Inflammatory macrophage (primary cell): ENCODE measurements at places on chromosomes 5 and 9.

DNA sequence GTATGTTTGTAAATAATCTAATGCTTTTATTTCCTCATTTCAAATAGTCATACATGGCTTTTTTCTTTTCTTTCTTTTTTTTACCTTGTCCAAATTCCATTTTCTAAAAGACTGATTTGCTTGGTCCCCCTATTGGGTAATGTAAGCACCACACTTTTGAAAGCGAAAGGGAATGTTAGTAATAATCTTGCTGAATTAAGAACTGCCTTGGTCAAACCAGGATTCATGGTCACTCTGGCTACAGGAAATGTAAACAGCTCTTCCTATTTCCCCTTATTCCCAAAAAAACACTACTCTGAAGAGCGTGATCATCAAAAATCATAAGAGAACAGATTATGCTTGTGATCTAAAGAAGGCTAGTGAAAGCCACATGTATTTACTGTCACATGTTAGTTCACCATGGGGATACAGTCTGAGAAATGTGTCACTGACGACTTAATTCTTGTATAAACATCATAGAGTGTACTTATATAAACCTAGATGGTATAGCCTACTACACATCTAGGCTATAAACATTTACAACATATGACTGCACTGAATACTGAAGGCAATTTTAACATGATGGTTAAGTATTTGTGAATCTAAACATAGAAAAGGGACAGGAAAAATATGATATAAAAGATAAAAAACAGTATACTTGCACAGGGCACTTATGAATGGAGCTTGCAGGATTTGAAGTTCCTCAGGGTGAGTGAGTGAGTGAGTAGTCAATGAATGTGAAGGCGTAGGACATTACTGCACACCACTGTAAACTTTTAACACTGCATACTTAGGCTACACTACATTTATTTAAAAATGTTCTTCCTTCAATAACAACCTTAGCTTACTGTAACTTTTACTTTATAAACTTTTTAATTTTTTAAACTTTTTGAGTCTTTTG is 75.3 kb downstream of the HMGCR start:
- no peak for DNase-seq

DNA sequence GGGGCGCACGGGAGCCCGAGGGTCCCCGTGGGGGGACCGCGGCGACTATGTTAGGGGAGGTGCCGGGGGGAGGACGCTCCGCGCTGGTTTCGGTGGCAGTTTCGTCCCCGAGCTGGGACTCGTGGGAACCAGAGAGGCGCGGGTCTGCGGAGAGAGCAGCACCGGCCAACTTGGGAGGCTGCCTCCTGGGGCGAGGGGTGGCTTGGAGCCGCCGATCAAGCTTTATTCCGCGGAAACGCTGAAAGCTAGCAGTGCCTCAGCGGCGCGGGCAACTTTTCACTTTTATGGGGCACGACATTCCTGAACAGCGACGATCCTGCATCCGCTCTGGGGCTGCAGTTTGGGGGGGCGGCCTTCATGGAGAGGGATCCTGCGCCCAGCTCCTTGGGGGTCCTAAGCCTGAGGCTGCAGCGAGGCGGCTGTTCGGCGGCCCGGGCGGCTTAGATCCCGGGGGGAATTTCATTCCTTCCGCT is 369 bp downstream of the OCLN start:
- DNase-seq: no peak

GRCh38 chr5:148205865-148206264 is 3.0 kb downstream of the SPINK6 start:
- DNase-seq: no peak

DNA sequence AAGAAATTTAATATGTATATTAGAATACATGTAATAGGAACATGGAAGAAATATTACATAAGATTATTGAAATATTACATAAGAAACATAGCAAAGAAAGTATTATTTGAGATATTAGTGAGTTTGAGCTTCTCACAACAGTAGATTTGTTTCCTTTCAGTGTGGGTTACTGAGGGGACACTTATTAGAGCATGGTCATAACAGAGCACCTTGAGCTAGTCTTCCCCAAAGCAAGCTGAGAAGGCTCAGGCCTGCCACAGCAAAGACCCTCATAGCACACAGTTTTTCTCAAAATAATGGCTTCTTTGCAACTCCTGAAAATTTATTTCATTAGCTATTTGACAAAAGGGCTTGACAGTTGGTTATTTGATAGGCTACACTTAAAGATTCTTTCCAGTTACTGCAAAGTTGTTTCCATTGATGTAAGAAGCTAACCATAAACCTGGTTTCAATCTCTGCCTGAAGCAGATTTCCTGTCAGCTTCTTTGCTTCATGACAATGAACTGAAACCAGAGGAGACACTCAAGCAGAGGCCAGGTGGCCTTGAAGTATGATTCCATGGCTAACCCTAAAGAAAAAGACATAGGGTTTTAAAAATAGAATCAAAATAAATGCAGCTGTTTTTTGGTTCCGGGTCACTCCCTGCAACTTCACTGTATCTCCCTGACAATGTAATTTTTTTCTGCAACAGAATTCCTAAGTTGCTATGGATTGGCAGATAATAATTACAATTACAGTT is 68.6 kb downstream of the ERMP1 start:
- no peak for DNase-seq

DNA sequence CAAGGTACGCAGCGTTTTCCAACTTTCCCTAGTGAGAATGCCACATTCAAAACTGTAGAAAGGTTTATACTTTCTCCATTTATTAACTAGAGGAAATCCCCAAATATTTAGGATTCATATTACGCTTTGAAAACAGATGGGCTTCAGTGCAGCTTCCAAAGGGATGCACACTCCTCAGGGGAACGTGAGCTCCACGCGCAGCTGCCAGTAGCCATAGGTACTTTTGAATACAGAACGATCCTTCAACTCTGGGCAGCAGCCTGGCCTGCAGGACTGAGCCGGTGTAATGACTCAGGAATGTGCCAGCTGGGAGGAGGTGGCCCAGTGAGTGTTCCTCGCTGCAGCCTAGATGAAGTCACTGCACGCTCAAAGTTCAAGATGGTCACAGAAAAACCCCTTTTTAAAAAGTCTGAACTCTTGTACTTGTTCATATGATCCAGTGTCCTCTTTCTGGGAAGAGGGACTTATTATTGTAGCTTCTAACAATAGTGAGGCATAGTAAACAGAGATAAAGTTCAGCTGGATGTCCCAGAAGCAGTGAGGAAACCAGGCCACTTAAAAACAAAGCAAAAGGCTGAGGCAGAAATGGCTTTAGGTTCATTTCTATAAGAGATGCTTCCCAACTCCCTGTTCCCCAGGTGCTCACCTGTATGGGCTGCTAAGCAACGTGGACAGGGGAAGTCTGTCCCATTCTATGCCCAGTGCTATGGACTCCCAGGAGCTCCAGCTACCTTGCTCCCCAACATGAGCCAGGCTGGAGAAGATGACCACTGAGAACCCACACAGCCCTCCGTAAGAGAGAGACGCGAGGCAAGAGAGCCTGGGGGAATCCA is 130.0 kb downstream of the LHFPL2 start:
- no peak for DNase-seq

GRCh38 chr5:14959399-14960119 is 88.0 kb upstream of the ANKH start:
- no peak for DNase-seq

GRCh38 chr9:129852579-129852978 is 17.3 kb downstream of the USP20 start:
- no peak for DNase-seq

- DNase-seq: no peak
Measured at GRCh38 chr5:171149772-171150171, 159.3 kb upstream of the TLX3 start.

DNA sequence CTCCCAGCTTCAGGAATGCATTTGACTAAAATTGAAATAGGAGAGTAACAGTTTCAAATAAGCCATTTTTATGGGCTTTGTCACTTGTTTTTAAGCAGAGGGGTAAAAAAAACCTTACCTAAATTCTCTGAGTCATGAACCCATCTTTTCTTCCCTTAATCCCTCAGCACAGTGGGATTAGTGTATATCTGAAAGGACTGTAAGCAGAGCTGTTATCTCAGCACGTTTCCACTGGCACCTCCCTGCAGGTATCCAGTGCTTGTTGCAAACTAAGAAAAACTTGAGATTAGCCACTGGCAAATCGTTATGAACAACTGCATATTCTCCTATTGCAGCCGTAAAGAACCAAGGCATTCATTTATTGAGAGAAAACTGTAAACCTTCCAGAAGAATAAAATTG is 872.7 kb downstream of the EFNA5 start:
- DNase-seq: no peak

DNA sequence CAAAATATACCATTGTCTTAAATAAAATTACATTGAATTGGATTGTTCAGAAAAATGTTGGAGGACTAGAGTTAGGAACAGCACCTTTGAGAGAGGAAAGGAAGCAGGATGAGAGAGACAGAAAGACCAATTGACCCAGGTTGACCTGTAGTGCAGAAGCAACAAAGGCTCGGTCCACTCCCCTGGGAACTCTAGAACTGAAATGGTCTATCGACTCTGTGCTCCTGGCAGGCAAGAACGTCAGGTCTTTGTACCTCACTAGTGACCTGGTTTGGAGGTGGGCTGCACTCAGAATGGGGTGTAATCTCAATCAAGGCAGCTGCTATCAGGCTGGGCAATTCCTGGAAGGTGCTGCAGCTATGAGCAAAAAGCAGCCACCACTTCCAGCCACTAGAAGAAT is 110.8 kb downstream of the FAM174A start:
- DNase-seq: no peak

- DNase-seq: no peak
Measured at GRCh38 chr9:34549407-34549732, 26.6 kb upstream of the ENHO start.

- no peak for DNase-seq
Measured at GRCh38 chr5:93677359-93677891, 64.0 kb downstream of the POU5F2 start.

- DNase-seq: no peak
Measured at GRCh38 chr9:104256031-104256695, 162.1 kb downstream of the SMC2 start.

DNA sequence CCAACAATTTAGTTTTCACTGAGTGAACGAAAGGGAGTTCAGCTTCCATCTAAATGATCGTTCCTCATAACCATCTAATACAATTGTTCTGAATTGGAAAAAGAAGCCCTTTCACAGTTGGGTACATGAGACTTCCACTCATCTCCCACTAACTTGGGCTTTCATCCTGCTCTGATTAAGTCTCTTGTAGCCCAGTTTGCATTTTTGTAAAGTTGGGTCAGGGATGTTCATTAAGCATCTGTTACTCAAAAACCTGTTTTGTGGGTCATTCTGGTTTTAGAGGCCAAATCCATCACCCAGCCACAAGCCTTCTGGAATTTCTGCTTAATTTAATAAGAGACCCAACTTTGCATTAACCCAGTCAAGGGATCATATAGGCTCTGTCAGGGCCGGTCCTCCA is 385.3 kb downstream of the BNC2 start:
- DNase-seq: no peak

DNA sequence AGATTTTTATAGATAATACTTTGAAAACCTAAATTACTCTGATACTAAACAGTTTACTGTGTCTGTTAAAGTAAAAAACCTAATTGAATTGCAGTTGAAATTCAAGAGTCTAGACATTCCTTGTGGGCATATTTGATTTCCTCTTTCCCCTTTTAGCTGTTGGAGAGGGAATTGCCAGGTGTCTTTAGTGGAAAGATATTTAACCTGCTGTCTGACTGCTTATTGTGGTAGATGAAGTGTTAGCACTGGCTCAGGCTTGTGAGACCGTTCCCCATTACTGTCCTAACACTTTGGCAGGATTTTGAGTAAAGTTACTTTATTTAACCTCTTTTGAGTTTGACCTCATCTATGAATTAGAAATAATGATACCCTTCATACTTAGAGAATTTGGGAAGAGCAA is 16.4 kb downstream of the MAP3K1 start:
- DNase-seq: no peak

DNA sequence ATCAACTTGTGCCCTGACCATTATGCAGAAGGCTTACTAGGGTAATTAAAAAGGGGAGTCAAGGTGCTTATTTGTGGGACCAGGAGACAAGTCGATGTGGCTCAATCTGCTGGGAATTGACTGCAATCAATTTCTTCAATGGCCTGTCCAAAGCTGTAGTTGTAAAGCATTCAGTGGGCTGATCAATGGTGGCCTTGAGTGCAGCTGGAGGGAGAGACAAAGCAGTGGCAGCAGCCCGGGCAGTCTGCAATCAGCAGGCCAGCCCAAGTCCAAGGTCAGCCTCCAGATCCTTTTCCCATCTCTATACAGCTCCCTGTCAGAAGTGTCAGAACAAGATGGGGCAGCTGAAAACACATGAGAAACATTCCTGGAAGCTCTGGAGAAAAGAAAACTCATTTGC is 51.0 kb upstream of the BRINP1 start:
- DNase-seq: no peak

DNA sequence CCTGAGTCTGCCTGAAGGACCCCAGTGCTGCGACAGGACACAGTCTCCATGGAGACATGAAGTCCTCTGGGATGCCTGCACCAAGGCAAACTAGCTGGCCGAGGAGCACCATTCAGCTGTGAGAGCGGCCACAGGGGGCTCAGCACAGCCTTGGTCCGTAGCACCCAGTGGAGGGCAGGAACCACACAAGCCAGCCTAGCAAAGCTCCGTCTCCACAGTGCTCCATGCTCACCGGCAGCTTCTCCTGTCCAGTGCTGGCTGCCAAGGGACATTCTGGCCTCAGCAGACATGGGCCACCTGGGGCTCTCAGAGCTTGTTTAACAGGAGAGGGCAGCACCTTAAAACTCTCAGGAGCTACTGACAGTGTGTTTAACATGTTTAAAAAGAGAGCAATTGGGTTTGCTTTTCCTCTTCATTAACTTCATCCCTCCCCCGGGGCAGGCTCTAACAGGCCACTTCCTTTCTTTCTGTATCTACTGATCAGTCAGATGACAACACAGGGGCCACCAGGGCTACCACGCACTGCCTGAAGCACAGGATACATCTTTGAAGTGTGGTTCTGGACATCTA is 57.0 kb downstream of the SECISBP2 start:
- peak; percentile 55 for DNase-seq

DNA sequence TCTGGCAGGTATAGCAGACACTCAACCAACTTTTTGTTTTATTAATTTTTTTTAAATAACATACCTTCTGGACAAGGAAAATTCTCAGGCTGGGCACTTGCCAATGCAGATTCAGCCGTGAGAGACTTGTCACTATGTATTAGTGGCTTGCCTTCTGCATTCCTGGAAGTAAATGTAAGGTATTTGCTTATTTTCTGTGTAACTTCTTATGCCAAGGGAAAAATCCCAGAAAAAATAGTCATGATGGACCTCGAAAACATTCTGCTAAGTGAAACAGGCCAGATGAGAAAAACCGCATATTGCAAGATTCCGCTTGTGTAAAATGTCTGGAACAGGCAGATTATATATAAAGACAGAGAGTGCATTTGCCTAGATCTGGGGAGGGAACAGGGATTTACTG is 260.3 kb upstream of the DAPK1 start:
- DNase-seq: no peak

DNA sequence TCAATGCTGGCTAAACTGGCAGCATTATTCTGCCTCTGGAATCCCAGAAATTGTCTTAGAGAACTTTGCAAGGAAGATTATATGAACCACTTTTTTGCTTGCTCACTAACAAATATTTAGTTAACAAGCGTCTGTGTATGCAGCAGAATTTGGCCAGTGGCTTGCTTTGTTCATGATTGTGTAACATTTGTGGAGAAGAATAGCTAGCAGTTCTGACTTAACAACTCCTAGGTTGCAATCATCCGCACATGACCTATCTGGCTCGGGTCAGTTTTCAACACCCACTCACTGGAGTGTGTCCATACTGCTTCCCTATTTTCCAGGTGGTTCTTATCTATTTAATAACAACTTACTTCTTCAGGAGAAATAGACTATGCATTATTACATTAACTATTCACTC is 98.5 kb downstream of the SNX18 start:
- DNase-seq: peak; percentile 93
